Activated naive CD8-positive, alpha-beta T cell treated with anti-CD3 and anti-CD28 coated beads, Interleukin-2, amount 10 ng/mL, durations not matched to agents 7 days and 5 days (primary cell): ENCODE measurements at places on chromosomes 16 and 17. TPM values are rescaled to one million over a fixed set of nuclear protein-coding genes. Genes with fewer than 3 reads are reported as not detected.

DNA sequence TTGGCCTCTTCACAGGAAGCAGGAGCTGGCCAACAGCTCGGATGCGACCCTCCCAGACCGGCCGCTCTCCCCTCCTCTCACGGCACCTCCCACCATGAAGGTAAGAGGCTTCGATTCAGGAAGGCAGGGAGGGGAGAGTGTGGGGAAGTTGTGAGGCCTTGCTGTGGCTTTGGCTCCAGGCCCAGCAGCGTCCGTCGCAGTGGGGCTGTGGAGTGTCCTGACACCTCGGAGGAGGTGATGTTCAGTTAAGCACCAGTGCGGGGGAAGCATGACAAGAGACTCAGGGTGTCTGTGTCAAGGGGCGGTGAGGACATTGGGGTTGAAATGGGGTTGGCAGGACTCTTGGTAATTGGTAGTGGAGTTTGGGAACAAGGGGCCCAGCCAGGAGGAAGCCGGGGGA lies 109.0 kb downstream of the RAP1GAP2 start:
- DNase-seq, result no peak

DNA sequence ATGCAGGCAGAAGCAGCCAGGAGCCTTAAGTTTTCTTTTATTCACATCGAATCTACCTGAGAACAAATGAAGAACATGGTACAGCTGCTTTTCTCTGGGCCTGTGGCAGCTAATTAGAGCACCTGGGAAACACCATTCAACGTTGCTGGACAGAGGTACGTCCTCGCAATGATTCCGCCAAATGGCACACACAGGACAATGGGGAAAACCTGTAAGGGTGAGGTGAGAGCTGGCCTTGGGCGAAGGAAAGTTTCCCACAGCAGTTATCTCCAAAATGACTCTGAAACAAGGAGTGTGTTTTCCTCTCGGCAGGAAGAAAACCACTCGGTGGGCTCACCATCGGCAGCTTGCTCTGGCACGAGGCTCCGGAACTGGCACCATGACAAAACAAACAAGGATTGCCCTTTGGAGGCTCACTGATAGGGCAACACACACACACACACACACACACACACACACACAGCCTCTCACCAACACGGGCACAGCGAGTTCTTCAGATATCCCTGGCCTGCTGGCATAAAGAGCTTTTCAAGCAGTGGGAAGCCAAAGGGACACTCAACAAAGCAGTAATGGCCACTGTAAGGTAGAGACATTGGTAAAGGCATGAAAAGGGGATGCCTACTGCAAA lies 73.7 kb downstream of the ZFHX3 start:
- no peak for DNase-seq

DNA sequence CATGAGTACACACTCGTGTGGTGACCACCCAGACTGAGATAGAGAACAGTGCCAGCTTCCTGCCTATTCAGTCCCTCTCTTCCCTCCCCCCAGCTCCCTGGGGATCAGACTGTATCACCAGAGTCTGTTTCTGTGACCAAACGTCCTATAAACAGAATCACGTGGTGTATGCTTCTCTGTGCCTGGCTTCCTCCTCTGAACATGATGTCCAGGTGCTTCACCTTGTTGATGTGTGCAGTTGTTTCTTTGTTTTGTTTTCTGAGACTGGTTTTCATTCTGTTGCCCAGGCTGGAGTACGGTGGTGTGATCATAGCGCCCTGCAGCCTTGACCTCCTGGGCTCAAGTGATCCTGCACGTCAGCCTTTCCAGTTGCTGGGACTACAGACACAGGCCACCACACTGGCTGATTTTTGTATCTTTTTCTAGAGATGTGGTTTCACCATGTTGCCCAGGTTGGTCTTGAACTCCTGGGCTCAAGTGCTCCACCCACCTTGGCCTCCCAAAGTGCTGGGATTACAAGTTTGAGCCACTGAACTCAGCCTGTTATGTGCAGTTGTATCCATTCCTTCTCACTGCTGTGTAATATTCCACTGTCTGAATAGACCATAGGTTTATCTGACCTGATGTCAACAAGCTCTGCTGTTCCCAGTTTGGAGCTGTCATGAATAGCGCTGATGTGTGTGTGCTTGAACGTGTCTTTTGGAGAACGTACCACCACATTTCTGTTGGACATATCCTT lies 28.9 kb upstream of the PRM1 start:
- no peak for DNase-seq

- DNase-seq, result no peak
These were observed 12.2 kb upstream of the UBE2G1 start for GRCh38 chr17:4378626-4379025.

DNA sequence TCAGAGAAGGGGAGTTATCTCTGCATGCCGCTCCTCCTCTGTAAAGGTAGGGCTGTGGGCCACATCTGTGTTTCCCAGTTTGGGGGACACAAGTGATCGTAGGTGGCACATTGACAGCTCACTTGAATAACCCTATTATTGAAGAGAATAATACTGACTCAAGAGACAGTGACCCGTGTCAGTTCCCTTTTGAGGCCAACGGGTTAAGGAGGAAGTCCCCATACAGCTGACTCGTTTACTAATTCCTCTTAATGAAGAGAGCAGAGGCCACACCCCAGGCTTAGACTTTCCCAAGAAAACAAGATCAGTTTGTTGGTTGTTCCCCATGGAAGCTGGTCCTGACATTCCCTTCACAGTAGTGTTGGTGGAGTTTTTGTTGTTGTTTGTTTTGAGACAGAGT lies 33.0 kb downstream of the IL4R start:
- DNase-seq, result no peak

- DNase-seq, result no peak
These were observed 39.6 kb upstream of the CDRT4 start for GRCh38 chr17:15507001-15507400.

DNA sequence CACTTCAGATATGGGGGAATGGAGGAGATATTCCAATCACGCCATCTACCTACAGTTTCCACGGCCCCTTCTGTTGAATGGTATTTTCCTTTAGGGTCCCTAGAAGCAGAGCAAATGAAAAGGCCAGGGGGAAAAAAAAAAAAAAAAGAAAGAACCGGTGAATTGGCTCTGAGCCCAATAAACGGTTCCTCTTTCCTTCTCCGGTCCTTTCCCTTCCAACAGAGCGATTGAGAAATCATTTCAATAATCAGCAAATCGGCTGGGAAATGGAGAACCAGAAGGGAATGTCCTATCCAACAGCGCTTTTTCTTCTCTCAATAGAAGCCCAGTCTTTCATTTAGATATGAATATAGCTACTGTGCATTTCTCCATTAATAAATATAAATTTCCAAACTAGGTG lies 26.8 kb upstream of the HOXB13 start:
- no peak for DNase-seq

- DNase-seq, result no peak
These were observed 503.4 kb upstream of the PSMD7 start for GRCh38 chr16:73793260-73793659.

DNA sequence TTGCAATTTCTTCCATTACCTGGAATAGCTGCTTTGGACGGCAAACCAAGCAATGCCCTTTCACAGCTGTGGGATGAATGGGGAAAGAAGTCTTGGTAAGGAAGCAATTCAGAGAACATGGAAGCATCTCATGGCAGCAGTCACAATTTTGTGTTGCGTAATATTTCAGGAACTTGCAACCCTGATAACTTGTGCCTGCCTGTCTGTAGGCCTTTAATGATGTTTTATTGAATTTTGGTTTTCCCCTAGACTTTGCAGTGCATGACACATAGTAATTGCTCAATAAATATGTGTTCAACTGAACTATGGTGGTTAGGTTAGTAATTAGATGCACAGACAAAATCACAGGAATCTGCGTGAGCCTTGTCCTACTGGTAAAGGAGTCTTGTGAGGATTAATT lies 439.5 kb downstream of the WWOX start:
- no peak for DNase-seq

DNA sequence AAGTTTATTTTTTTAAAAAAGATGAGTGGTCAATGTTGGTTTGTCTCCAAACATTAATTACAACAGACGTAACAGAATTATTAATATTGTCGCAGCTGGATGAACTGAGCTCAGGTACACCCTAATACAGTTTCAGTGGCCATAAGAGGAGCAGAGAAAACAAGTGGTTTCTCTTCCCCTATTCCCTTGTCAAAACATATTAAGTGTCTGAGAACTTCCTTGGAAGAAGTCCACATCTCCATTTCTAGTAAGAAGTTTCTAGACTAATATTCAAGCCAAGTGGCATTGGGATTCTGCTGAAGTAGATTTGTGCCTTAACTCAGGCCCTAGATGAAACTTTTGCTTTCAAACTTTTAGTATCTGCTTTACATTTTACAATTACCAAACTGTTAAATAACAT lies 47.7 kb downstream of the GNA13 start:
- no peak for DNase-seq

DNA sequence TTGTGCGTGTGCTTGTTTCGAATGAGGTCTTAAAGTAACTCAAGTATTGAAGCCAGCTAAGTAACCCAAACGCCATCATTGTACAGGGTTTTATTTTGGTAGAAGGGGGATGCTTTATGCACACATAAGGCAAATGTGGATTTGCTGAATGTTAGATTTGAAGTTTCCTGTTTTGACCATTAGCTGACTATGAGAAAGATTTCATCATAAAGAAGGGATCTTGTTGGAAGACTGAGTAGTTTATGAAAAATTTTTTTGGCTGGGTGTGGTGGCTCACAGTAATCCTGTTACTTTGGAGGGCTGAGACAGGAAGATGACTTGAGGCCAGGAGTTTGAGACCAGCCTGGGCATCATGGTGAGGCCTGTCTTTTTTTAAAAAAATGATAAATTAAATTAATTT lies 10.0 kb upstream of the ZFP3 start:
- DNase-seq, result no peak

- DNase-seq, result no peak
These were observed 9.0 kb downstream of the LRRC37B start for GRCh38 chr17:32016231-32016630.

DNA sequence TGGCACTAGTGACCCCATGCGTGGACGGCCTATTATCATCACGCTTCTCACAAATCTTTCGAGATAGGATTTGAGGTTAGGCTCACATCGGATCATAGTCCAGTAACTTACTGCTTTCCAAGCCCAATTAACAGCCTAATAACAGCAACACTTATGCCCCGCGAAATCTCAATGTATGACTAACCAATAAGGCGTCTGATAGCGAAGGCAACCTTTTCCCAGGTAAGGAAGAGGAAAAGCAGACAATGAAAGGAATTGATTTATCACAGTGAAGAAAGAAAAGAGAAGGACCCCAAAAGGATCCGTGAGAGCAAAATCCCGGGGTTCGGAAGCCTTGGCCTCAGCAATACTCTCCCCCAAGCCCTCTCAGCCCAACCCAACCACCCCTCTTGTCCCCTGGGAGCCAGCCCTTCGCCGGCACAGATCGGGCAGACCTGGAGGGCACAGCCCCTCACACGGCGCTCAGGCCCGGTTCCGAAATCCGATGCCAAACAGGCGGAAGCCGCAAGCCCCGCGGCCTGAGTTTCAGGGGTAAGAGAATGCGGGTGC lies 534 bp downstream of the GPATCH8 start:
- no peak for DNase-seq

GRCh38 chr16:52561910-52562741 lies 15.2 kb upstream of the TOX3 start:
- no peak for DNase-seq

- DNase-seq, result peak; percentile 59
These were observed at the start of gene FGF11 for GRCh38 chr17:7439462-7440112. TSS of gene FGF11 (plus strand) at chr17:7439512. CDS start at chr17:7439621, 109 bp downstream.

- peak; percentile 76 for DNase-seq
These were observed 12.1 kb downstream of the TTLL6 start for GRCh38 chr17:48804936-48805411.

KRT12 gene
- not detected for total RNA-seq

ACBD4 gene
- 24.5 TPM for total RNA-seq

SLC47A1 gene
- not detected for total RNA-seq

DLX3 gene
- not detected for total RNA-seq

RNF112 gene
- total RNA-seq, result 1.8 TPM

HOXB5 gene
- total RNA-seq, result not detected

DNAAF1 gene
- total RNA-seq, result not detected
